NCI-H1105 treated with DMSO at 0.1 percent for 48 hours (cell line): ENCODE measurements at places on chromosomes 11 and 22.
A peak's percentile ranks its signal among the peaks of the same experiment; 100 is the strongest.

GRCh38 chr22:49994361-49995040 lies 18.1 kb downstream of the IL17REL start:
- no peak for DNase-seq

- DNase-seq, result no peak
Measured at GRCh38 chr11:83540728-83541127, 254.6 kb upstream of the CCDC90B start.

- no peak for DNase-seq
Measured at GRCh38 chr22:45709866-45710265, 38.2 kb downstream of the ATXN10 start.

DNA sequence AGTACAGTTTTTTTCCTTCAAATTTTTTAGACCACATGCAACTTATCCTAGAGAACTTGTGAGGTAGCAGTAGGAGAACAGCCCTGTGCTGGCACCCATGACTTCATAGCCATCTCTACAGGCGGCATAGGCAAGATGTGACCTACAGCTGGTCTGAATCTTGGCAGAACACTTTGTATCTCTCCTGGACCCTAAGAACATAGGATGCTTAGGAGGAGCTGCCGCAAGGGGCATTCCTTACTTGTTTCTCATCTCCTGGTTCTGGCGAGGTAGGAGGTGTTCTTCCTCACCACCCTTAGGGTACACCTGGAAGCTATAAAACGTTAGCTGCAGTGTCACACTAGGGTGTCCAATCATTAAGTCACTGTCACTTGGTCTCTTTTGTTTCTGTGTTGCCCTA lies 16.4 kb downstream of the CWC15 start:
- no peak for DNase-seq

DNA sequence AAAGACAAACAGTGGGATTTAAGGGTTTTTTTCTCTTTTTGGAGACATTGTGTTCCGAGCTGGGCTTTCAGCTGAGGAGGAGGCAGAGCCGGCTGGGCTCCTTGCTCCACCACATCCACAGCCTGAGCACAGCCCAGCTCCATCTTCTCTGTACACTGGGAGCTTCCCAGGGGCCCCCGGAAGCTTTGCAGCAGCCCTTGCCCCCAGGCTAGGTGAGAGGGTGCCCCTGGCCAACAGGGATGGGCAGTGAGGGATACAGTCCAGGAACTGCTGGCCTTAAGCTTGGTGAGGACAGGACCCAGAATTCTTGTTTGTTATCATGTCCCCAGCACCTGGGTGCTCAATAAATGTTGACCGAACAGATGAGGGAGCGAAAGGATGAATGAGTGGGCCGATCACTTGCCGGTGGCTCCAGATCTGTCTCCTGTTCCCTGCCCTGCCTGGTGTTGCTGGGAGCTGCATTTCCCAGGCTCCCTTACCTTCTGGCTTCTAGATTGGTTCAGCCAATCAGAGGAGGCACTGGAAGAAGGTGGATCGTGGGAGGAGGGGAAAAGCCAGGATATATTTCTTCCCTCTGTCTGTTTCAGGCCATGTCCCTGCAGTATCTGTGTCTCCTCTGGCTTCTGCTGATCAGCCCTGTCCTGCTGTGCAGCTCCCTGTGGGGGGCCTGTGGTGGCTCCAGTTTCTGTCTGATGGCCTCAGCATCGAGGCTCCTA lies 26.5 kb upstream of the NECTIN1 start:
- no peak for DNase-seq

- DNase-seq, result no peak
Measured at GRCh38 chr11:28584992-28585391, 476.8 kb downstream of the METTL15 start.

GRCh38 chr22:47586038-47586437 lies 823.6 kb downstream of the TBC1D22A start:
- no peak for DNase-seq

- no peak for DNase-seq
Measured at GRCh38 chr22:20545681-20546521, 38.5 kb downstream of the MED15 start.

- no peak for DNase-seq
Measured at GRCh38 chr11:95219599-95219998, 11.4 kb downstream of the SESN3 start.

- DNase-seq, result no peak
Measured at GRCh38 chr11:75813622-75814039, 1.4 kb upstream of the UVRAG start.

GRCh38 chr22:24370401-24370800 lies 57.0 kb upstream of the ADORA2A start:
- DNase-seq, result no peak

DNA sequence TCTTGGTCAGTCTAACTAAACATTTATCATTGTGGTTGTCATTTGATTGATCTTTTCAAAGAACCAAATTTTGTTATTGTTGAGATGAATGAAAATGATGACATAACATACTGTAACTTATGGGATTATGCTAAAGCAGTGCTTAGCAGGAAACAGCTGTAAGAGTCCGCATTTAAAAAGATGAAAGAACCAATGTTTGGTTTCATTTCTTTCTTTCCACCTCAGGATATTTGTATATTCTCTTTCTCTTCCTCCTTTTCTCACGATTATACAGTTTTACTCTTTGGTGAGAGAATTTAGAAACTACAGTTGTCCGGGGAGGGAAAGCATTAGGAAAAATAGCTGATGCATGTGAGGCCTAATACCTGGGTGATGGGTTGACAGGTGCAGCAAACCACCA lies 23.1 kb downstream of the PIH1D2 start:
- DNase-seq, result no peak

DNA sequence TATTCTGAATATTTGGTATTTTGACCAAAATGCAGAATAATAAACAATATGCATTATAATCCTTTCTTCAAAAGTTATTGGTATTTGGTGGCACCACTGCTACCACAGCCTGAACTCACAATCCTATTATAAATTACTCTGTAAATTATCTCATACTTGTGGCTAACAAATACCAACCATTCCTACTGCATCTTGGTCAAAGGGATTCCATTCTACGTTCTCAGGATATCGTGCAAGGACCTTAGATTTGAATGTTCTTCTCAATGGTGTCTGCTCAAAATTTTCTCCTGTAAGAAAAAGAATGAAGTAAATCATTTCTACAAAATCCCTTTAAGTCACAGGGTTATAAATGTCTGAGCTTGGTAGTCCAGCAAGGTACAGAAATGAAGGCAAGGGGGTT lies 58.7 kb downstream of the DENND5A start:
- DNase-seq, result no peak

DNA sequence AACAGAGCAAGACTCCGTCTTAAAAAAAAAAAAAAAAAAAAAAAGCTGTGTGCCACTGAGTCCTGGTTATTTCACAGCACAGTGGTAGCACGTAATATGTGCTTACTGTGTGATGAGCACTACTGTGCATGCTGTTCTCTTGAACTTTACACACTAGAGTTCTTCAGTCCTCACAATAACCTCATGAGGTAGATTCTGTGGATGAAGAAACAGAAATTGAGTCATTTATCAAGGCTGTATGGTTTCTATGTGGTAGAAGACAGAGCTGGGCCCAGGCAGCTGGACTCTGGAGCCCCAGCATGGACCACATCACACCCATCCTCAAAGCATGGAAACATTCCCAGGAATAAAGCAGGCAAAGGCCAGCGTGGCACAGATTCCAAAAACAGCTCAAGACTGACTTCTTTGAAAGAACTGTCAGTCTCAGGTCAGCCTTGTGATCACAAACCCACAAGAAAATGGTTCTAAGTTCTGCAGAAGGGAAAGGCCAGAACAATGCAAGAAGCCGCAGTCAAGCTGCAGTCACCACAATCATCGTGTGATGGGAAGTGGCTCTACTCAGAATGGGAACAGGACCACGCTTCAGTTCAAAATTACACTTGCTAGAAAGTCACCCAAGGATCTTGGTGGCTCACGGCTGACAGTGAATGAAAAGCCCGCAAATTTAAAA lies 49.5 kb downstream of the MICAL3 start:
- no peak for DNase-seq

- no peak for DNase-seq
Measured at GRCh38 chr22:26563022-26563421, 26.9 kb downstream of the TPST2 start.

DNA sequence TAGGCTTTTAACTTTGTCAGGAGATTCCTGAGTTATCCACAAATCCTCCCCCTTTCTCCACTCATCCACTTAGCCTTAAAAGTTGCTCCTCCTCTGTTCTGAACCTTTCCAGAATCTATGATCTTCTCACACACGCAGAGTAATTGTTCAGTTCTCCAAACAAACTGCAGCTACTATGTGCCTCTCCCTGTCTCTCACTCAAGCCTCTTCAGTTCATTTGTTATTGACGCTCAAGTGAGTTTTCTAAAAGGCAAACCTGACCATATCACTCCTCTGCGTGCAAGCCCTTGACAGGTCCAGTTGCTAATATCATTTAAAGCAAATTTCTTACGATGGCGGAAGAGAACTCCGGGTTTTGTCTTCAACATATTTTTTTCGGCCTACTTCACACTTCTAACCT lies 1169.7 kb upstream of the TENM4 start:
- DNase-seq, result no peak

- no peak for DNase-seq
Measured at GRCh38 chr11:132220474-132220873, 850.1 kb downstream of the NTM start.

- no peak for DNase-seq
Measured at GRCh38 chr11:71485063-71485399, 32.0 kb downstream of the NADSYN1 start.

DNA sequence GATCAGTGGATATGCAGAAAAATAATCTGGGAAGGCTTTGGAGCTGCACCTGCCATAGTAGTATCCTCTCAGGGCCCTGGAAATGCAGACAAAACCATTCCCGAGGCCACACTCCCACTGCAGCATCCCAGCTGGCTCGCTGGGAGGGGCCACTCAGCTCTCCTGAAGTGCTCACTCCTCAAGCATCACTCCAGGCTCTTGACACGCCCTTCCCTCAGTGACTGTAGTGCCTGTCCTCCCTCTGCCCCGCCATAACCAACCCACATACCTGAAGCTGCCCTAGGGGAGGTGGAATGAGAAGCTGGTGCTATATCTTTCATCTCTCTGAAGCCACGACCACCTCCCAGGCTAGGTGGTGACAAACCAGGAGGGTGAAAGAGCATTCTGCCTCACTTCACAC lies 4.8 kb downstream of the DSCAML1 start:
- peak; percentile 30 for DNase-seq

- no peak for DNase-seq
Measured at GRCh38 chr11:75651218-75651617, 17.6 kb downstream of the MAP6 start.

GRCh38 chr11:7098235-7098832 lies 9.5 kb downstream of the RBMXL2 start:
- DNase-seq, result peak; percentile 60

DNA sequence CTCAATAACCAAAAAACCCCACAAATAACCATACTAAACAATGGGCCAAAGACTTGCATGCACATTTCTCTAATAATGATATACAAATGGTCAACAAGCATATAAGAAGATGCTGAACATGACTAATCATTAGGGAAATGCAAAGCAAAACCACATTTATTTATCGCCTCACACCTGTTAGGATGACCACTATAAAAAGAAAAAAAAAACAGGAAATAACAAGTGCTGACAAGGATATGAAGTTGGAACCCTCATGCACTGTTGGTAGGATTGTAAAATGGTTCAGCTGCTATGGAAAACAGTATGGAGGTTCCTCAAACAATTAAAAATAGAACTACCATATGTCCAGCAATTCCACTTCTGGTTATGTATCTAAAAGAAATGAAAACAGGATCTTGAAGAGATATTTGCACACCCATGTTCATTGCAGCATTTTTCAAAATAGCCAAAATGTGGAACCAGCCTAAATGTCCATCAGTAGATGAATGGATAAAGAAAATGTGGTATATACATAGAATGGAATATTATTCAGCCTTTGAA lies 66.2 kb downstream of the AMBRA1 start:
- no peak for DNase-seq

DNA sequence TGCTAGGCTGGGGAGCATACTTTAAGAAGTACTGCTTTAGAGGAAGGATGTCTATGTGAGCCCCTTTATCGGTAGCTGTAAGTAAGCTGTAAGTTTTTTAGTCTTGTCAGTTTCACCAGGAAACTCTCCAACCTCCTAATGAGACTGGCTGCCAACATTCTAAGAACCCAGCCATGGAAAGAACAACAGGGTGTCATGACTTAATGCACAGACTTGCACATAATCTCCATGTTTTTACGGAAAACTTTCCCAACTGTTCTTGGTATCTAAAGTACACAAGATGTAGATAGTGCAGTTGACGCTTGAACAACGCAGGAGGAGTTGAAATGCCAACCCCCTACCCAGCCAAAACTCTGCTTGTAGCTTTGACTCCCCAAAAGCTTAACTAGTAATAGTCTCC lies 9.0 kb downstream of the OR8A1 start:
- no peak for DNase-seq

DNA sequence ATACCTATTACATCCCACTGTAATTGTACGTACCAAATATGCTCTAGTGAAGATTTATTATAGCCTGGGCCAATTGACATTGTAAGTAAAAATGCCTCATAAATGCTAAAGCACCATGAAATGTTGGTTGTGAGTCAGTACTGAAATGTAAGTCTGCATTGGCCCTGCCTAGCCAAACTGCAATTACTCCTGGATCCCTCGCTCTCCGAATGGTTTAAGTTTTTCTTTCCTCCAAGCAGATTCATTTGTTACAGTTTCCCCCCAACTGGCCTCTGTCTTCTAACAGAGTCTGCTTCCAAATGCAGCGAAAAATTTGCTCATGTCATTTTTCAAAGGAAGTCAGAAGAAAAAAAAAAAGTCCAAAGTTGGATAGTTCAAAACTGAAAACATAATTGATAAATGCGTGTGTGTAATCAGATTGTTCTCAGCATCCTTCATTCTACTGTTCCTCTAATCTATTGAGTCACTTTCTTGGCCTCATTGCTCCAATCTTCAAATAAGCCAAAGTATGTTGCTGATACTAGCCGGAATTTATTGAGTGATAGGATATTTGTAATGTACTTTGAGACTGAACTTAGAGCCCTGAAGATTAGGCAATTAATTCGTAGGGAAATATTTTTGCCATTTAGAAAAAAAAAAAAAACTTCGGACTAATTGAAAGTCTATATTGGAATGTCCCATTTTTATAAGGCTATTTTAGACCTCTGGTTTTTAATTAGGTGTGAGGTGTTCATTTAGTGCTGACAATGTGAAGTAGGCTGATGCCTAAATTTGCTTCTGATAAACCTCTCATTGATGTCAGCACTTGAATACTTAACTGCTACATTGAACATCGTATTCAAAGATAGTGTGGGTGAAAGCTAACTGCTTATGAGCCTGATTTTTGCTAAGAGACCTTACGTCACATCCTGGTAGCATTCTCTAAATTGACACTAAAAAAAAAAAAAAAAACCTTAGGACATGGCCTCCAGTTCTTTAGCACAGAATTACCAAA lies 93.4 kb downstream of the WT1 start:
- DNase-seq, result no peak

- no peak for DNase-seq
Measured at GRCh38 chr11:28464252-28464867, 356.2 kb downstream of the METTL15 start.

- no peak for DNase-seq
Measured at GRCh38 chr22:44603767-44604166, 98.2 kb upstream of the PRR5 start.
